ENCODE measurements at places on chromosomes 4 and X. TPM values are rescaled to one million over a fixed set of nuclear protein-coding genes. Genes with fewer than 3 reads are reported as not detected.

DNA sequence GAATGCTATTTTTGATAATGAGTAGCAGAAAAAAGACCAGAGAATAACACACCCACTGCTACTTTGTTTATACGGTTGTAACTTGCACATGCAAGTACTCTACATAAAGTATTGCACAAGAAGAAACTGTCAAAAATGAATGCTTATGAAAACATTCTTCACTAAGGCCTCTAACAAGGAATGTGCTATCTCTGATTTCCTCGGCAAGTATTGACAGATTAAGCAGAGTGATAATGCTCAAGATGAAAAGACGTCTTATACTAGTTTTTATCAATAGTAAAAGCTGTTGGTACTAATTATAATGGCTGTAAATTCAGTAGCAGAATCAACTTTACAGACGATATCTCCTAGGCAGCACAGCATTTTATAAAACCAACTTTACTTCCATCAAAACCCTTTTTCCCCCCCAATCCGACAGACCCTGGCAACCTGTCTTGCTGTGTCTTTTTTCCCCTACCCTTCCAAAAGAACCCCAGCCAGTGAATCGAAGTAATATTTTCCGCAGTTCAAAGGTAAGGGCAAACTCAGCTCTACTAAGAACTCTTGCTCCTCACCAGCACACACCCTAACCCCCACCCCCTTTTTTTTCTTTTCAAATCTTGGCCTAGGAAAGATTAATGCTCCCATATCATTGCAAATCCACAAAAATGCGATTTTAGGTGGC is 1.5 kb downstream of the FRYL start:
- DNase-seq: peak; percentile 19

GRCh38 chr4:183183906-183184535 is 85.0 kb downstream of the WWC2 start:
- no peak for DNase-seq

DNA sequence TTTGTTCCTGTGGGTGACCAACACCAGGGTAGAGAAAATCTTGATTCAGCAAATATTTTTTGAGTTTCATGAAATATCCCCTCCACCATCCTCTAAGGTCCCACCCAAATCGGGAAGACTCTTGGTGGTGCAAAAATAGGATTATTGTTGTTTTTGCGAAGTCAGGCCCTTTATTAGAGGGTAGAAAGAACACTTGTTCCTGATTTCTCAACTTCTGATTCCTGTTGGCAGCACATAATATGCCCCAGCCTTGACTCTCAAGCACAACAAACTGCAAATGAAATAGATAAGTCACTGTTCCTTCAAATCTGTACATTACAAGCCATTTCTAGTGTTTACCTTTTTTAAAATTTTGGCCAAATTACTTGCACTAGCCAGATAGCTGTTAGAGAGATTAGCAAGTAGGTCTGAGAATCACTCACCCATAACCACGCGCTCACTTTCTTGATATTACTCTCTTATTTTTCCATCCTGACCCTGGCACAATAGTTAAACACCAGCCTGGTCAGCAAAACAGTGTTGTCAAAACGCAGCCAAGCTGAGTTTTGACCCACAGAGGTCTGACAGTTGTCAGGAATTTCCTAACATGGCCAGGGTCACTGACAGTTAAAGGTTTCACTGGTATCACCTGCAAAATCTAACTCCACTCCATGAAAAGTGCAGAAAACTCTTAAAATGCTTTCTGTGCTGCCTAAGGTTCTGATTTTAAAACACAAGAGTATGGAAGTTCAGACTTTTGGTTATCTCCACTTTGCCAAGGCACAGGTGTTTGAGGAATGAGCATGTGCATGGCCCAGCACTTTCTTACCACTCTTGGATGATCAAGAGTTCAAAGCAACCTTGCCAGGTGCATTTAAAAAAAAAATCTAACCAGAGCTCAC is 69.8 kb downstream of the RBM47 start:
- DNase-seq: no peak

- DNase-seq: no peak
Measured at GRCh38 chrX:65574356-65574755, 39.8 kb upstream of the LAS1L start.

DNA sequence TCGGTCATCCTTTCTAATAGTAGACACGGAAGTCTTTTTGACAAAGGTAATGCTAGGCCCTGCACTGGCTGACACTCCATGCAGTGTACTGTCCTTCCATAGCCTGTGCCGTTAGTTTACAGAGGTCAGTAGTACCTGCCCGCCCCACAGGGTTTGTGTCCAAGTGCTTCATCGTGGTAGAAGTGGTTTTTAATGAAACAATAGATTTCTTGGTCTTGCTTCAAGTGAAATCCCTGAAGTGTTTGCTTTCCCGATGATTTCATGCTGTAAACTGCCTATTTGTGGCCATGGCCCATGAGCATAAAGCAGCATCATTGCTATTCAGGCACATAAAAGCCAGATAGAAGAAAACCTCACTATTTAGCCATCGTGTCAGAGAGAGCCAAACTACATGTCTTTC is 139.3 kb downstream of the GPR143 start:
- no peak for DNase-seq

DNA sequence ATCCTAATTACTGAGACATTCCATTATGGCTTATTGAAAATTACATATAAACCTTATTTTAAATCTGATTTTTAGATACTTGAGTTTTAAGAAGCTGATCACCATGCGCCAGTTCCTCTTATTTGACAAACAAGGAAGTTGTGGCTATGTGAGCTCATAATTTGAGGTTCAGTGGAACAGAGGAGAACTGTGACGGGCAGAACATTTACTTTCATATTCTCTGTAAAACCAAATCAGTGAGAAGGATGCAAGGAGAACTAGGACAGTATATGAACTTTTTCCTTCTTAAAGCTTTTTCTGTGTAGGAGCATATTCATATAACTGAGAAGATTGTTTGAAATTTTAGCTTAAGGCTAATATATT is 25.3 kb downstream of the STIM2 start:
- no peak for DNase-seq

DNA sequence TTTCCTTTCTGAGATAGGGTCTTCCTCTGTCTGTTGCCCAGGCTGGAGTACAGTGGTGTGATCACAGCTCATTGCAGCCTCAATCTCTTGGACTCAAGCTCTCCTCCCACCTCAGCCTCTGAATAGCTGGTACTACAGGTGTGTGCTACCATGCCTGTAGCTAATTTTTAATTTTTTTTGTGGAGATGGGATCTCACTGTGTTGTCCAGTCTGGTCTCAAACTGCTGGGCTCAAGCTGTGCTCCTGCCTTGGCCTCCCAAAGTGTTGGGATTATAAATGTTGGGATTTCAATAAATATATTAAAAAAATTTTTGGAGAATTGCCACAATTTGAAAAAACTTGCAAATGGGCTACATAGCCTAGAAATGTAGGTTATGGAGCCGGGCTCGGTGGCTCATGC is 18.5 kb downstream of the RAPGEF2 start:
- DNase-seq: no peak

DNA sequence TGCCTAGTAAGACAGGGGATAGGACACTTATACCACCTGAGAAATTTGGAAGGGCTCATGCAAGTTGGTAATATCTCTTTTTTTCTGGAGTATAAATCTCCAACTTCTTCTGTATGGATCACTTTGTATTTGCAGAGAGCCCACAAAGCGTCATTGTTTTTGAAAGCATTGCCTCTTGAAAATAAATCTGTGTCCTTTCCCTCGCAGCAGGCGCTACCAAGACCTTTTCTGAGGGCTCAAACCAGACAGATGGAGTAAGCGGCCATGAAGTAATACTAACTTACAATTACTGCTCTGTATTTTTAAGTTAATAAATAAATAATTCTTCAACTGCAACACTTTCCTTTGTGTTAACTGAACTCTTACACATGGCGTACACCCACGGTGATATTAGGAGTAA is 56.0 kb upstream of the FBXW7 start:
- no peak for DNase-seq

DNA sequence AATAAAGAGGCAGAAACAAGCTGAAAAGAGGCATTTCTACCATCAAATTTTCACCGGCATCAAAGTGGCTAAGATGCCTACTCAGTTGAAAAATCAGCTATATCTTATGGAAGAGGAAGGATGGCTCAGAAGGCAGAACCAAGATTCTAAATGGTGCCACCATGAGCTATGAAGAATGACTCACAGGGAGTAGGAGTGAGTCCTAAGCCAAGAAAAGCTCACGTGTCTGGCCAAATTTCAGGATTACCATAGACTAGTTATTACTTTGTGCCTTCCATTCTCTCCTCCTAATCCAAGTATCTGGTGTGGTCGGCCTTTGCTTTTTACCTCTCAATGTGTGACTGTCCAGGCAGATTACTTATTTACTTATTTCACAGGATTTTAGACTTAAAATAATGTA is 54.8 kb downstream of the BMP3 start:
- DNase-seq: no peak

DNA sequence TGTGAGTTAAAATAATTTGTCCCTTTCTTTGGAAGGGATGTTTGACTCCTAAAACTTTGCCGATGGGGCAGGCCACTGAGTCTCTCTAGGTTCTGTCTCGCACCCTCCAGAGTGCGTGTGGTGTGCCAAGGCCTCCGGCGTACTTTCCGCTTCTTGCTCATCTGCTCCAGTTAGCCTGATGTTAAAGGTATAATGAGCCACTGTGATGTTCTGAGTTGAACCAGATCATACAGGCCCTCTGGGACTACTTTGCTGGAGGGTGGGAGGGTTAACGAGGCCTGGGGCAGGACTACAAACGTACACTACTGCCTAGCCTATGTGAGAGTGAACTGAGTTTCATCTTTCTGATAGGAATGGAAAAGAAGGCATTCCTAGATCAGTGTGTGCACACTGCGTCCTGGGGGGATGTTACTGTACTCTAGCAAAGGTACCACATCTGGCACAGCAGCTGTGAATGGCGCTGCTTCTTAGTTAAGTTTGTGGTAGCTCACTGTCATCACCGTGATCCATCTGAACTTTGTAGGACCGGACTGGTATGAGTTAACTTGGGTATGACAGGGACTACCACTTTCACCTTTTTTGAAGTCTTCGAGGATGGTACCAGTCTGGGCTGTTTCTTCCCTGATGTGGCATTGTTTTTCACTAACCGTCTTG is 60.2 kb downstream of the RGS12 start:
- no peak for DNase-seq

- no peak for DNase-seq
Measured at GRCh38 chr4:125750828-125751466, 436.2 kb downstream of the FAT4 start.

GRCh38 chrX:138240266-138240665 is 471.3 kb downstream of the FGF13 start:
- no peak for DNase-seq

- no peak for DNase-seq
Measured at GRCh38 chrX:69124108-69124507, 41.1 kb downstream of the PJA1 start.

DNA sequence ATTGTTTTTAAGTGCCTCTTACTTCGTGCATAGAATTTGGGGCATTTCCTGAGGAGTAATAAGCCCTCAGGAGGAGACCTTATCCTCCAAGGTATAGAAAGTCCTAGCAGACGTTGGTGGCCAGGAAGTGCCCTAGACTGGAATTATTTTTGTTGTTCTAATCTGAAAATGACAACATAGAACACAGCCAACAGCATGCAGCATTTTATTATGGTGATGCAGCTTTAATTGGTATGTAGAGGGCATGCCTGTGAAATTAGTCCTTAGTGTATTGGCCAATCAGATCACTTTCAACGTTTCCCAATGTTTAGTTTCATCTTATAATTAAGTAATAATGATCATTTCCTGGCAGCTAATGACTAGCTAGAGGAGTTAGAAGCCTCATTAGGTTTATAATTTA is 199.2 kb downstream of the SHROOM3 start:
- DNase-seq: peak; percentile 52

GRCh38 chr4:88286897-88287296 is 2.5 kb upstream of the PPM1K start:
- no peak for DNase-seq

DNA sequence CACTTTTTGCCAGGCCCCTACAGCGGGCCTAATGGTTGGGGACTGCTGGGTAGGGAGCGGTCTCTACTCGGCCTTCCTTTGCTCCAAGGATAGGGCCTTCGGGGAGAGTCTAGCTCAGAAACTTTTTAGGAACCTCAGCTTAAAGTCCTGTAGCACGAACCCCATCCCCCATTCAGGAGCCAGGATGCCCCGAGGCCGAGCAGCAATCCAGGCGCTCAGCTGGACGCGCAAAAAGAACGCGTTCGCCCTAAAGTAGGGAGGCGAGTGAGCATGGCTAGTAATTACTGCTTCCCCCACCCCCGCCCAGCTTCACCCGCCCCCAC is 9.7 kb downstream of the POU4F2 start:
- DNase-seq: no peak

DNA sequence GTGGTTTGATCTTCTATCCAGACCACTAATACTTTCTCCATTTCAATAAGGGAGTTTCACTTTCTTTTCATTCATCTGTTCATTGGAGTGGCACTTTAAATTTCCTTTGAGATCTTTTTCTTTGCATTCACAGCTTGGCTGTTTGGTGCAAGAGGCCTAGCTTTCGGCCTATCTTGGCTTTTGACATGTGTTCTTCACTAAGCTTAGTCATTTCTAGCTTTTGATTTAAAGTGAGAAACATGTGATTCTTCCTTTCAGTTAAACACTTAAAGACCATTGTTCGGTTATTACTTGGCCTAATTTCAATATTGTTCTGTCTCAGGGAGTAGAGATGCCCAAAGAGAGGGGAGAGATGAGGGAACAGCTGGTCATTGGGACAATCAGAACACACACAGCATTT is 24.3 kb downstream of the CXCL13 start:
- no peak for DNase-seq

ADH7 gene
- total RNA-seq: not detected

ELOVL6 gene
- 19.3 TPM for total RNA-seq

CXXC4 gene
- total RNA-seq: 0.48 TPM

VCX2 gene
- not detected for total RNA-seq

ATOH1 gene
- total RNA-seq: not detected

TRPC3 gene
- total RNA-seq: 0.98 TPM

FOXR2 gene
- 0.07 TPM for total RNA-seq

F8 gene
- total RNA-seq: 18.4 TPM

Data from A172 (cell line).